ENCODE measurements at places on chromosomes 7 and 10.

GRCh38 chr10:31578181-31578852 is 259.3 kb downstream of the ZEB1 start:
- DNase-seq: no peak

- no peak for DNase-seq
Measured at GRCh38 chr10:70190581-70190980, 20.3 kb upstream of the SAR1A start.

DNA sequence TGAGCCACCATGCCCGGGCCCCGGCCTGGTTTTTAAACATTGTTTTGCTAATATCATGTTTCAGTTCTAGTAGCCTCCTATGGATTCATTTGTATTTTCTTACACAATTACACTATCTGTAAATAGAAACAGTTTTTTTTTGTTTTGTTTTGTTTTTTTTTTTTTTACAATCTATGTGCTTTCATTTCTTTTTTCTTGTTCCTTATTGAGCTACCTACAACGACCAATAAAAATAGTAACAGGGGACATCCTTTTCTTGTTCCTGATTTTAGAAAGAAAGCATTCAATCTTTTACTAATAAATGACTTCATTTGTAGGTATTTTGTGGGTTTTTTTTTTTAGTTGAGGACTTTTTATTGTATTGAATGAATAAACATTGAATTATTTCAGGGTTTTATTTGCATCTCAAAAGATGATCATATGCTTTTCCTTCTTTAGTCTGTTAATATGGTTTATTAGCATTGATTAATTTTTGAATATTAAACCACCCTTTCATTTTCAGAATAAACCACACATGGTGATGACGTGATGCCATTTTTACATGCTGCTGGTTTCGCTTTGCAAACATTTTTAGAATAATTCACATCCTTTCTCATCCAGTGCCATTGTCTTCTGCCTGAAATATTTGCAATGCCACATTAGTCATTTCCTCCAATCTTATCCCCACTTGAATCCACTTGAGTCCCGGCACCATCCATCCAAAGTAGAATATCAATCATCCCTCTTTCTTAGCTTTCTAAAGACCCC is 18.1 kb upstream of the AKR1E2 start:
- DNase-seq: no peak

DNA sequence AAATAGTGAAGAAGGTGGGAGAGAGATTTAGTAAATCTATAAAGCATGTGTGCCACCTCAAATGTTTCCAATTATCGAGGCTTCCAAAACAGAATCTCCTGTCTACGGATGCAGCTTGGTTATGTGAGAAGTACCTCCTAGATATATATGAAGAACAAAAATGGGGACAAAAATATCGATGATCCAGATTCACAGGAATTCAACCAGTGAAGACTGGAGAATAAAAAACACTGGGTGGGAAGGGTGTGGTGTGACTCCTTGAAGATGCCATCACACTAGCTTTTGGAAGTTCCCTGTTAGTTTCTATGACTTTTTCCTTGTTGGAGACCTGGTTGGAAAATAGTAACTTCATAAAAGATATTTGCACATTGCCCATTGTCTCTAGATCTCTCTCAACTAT is 152.4 kb downstream of the LRRC4 start:
- DNase-seq: no peak

DNA sequence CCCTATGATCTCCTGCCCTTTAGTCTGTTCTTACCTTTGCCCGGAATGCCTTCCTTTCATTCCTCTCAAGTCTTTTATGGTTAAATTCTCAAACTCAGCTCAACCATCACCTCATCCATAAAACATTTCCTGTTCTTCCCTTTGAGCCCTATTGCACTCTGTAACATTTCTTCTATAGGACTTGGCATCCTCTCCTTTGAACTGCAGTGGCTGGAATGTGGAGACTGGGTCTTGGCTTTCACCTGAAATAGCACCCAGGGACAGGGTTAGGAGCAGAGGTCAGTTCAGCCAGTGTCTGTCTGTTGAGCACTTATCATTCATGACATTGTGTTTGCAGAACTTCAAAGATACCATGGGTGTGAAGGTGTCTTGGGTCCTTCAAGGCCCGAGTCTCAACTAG is 7.2 kb downstream of the NFE2L3 start:
- no peak for DNase-seq

DNA sequence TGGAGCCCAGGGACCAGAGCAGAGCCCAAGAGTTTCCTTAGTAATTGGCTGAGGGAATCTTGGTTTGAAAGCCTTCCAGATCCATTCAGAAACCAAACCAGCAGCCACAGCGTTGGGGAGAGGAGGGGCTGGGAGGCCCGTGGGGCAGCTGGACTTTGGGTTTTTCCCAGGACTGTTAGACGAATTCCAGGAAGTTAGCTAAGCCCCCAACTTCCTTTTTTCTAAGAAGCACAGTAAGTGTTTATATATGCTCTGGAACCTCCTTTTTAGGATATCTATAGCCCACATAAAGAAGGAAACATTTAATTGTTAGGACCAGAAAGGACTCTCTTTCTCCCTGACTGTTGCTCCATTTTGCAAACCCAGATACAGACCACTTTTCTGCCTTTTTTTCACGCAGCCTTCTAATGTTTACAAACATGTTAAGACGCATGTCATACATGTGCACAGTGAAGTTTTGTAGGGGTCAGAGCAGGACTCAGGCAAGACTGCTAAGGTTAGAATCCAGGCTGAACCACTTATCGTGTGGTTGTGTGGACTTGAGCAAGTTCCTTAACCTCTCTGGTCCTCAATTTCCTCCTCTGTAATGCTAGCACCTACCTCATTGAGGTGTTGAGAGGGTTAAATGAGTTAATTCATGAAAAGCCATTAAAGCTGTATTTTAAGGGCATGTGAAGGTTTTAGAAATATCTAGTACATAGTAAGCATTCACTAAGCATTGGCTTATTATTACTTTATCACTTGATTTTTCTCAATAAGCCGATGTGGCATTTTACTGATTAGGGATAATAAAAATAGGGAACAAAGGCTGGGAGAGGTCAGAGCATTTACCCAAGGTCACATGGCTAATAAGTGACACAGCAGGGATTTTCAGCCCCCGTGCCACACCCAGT is 42.4 kb downstream of the TBATA start:
- peak; percentile 49 for DNase-seq
